ENCODE measurements at places on chromosomes 13 and 19.

DNA sequence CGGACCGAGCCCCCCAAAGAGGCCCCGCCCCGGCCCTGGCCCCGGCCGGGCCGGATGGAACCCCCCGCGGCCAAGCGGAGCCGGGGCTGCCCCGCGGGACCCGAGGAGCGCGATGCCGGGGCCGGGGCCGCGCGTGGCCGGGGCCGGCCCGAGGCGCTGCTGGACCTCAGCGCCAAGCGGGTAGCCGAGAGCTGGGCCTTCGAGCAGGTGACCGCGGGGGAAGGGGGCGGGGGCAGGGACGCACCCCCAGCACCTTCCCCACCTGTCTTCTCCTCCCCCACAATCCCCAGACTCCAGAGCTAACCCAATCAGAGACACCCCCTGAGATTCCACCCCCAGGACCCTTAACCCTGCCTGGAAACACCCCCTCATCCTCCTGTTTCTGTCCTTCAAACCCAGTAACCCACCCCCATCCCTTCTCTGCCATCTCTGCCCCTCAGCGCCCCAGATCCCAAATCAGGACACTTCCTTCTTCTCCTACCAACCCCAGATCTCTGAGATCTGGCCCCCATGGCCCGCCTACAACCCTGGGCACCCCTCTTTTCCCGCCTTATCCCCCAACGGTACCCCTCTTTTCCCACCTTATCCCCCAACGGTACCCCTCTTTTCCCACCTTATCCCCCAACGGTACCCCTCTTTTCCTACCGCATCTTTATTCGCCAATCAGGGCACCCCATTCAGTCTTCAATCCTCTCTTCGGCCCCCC is 505 bp downstream of the ZSWIM4 start:
- DNase-seq = no peak

DNA sequence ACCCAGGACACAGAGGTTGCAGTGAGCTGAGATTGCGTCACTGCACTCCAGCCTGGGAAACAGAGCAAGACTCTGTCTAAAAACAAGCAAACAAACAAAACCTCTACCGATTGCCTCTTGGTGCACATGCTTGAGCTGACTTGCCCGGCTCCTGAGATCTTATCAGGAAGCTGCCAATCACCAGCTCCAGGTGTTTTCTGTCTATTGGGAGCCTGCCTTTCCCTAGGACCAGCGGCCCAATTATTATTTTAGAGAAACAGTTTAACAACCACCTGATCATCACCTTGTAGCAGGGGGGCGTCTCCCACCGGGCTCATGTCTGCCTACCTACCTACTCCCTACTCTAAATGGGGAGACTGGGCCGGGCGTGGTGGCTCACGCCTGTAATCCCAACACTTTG is 10.8 kb downstream of the CLEC4M start:
- no peak for DNase-seq

DNA sequence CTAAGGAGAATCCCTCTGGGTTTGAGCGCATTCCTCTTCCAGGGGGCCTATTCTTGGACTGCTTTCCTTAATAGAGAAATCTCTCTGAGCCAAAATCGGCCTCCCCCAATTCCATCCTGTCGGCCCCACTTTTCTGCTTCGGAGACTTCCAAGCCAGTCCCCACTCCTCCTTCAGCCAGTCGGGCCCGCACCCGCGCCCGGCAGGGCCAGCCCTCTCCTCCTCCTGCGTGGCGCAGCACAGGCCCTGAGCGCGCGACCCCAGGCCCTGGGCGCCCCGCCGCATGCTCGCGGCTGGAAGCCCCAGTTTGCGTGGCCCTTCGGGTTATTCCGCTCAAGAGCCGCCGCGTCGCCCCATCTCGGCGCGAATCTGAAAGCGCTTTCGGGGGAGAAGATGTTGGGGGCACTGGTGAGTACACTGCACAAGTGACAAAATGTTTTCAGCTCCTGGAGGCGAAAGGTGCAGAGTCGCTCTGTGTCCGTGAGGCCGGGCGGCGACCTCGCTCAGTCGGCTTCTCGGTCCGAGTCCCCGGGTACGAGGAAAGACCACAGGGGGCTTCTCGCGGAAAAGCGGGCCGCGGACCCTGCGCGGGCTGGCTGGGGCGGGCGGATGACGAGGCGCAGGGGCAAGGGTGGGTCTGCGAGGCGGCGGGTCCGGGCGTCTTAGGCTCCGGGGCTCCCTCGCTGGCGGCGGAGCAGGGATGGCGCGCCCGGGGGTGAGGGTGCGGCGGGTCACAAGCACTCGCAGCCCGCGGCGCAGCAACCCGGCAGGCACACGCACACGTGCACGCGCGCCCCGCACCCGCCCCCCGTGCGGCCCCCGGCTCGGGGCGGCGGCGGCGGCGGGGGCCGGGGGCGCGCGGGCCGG is at the start of gene IL17D:
IL17D (plus strand) TSS at position 785 of the 865 bp plus-strand sequence. CDS start 303 bp downstream, outside the sequence.
- DNase-seq = no peak

DNA sequence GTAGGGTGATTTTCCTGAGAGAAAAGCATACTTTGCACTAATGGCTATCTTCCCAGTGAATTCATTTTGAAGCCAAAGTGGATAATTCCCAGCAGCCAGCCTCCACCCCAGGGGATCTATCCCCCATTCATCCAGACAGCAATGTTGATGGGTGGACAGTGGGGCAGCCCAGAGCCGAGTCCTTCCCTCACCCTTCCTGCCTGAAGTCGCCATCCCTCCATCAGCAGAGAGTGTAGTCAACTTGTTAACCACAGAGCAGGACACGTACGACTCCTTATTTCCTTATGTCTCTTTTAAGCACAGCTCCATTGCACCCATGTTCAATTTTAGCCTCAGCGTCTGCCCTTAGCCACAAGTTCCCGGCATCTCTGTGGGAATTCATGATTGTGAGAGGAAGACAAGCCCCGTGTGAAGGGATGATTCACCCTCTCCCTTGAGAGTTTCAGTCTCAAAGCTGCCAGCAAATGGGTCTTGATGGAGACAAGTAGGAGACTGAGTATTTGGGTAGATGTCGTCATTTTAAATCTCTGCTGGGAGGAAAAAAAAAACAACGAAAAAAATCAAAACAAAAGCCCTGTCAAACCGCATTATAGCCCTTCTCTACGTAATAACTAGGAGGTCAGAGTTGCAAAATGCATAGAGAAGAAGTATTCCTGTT is 58.3 kb upstream of the MEDAG start:
- no peak for DNase-seq

- no peak for DNase-seq
These were observed 1.7 kb downstream of the PDE4A start for GRCh38 chr19:10422046-10422461.

DNA sequence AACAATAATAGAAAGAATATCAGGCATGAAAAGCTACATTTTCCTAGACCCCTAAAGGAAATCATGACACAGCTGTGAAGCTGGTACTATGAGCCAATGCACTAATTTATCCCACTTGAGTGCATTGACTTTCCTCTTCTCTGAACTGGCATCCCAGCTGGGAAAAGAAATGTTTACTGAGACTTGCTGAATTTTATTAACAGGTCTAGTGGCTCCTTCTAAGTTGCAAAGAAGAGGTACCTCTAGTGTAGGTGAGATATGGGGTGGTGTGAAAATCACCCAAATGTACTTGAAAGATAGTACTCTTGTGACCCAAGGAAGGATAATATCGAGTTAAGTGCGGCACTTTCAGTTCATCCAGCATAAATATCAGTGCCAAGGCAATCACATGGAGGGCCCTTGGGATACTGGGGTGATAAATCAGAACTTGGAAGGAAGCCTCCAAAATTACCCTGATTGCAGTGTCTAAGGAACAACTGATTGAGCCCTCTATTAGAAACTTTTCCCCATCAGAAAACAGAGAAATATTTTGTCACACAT is 369.2 kb downstream of the PCDH9 start:
- DNase-seq = no peak

DNA sequence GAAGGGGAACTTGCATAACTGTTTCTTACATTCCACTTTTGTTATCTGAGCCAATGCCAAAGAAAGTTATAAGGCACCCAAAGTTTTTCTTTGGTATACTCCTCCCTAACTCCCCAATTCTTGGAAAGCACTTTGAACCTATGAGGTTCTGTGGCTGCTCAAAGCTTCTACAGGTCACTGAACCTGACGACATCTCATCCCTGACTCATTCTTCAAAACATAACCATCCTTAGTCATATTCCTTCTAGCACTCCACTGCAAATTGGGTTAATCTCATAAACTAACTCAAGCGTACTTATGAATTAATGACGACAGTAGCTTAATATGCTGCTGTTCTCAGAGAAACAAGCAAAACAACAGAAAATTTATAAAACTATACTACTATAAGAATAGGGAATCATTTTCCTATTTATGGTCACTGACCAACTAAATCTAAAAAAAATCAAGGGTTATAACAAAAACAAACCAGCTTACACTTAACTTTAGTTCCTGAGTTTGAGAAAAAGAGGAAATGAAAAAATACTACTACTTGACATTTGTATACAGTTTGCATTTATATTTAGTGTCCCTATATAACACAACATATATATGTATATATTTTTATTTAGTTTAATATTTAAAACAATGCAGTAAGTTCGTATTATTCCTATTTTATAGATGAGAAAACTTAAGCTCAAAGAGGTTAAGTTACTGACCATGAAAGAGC is 69.1 kb downstream of the CAB39L start:
- no peak for DNase-seq

- no peak for DNase-seq
These were observed 4.5 kb upstream of the DUS3L start for GRCh38 chr19:5795382-5795919.

DNA sequence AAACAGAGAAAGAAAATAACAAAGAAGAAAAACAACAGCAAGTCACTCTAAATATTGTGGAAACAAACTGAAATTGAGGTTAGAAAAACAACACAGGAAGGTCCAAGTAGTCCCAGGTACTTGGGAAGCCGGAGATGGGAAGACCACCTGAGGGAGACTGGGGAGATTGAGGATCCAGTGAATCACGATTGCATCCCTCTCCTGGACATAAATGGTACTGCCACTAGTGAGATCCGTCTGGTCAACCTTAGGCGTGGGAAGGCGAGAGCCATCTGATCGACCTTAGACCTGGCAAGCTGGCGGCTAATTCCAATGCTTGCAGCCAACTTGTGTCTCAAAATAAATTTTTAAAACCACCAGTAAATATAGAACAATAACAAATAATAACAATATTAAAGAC is 81.9 kb downstream of the ZNF726 start:
- DNase-seq = no peak

- DNase-seq = no peak
These were observed 1312.4 kb downstream of the PCDH9 start for GRCh38 chr13:65917731-65918130.

DNA sequence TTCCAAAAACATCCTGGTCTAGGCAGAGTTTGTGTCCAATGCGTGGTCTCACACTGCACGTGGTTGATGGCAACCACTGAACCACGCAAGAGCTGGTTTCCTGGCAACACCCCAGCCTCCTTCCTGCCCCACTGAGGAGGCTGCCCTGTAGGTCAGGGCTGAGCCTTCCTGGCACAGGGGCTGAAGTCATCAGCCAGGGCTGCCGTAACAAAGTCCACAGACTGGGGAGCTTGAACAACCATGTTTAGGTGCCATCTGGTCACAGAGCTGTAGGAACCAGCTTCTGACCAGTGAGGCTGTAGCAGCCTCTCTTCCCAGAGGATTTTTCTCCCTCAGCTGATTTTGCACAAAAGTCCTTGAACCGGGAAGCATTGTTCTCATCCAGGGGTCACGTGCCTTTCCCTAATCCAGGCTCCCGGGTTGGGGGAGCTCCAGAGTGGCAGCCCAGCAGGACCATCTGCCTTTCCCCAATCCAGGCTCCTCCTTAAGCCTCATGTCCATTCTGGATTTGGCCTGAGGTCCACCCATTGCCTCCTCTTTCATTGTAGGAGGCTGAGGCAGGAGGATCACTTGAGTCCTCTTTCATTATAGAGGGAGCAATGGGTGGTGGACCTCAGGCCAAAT is 53.9 kb downstream of the CHST8 start:
- no peak for DNase-seq

GRCh38 chr19:17235971-17236777 is 9.5 kb downstream of the NR2F6 start:
- no peak for DNase-seq

GRCh38 chr19:4175669-4175931 is 6.8 kb downstream of the SIRT6 start:
- DNase-seq = no peak

DNA sequence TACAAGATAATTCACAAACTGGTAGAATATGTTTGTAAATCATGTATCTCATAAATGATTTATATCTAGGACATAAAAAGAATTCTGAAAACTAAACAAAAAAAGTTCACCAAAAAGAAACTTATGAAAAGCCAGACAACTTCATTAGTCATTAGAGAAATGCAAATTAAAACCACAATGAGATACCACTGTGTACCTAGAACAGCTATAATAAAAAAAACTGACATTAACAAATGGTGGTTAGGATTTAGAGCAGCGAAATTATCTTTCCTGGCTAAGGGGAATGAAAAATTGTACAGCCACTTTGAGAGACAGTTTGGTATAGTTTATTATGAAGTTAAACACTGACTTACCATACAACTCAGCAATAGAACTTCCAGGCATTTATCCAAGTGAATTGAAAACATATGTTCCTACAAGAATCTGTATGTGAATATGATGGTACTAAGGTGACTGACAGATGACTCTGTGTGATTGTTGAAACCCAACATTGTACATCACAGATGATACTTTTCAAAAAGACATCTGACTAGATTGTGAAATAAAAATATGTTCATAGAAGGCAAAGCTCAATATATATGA is 41.8 kb downstream of the UGGT2 start:
- no peak for DNase-seq

GRCh38 chr13:26867451-26868091 is 107.0 kb upstream of the GPR12 start:
- DNase-seq = no peak

GRCh38 chr19:57465680-57466381 is 8.9 kb upstream of the VN1R1 start:
- DNase-seq = no peak

DNA sequence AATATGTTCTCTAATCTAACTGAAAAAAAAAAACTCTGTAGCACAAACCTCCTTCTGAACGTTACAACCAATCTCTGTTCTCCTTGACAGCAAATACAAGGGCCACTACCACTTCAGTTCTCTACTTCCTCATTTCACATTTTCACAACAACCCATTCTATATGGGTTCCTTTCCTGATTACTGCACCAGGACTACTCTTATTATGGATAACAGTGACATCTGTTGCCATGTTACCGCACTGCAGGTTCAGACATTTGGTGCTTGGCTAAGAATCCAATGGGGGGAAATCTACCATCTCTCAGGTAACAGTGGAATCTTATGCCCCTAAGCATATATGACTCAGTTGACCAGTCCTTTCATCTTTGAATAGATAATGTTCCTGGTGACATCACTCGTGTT is 11.6 kb upstream of the FPR3 start:
- no peak for DNase-seq

- DNase-seq = no peak
These were observed 50.7 kb downstream of the B3GLCT start for GRCh38 chr13:31250435-31250834.

- DNase-seq = no peak
These were observed 1351.5 kb downstream of the UQCRFS1 start for GRCh38 chr19:27861411-27861975.

DNA sequence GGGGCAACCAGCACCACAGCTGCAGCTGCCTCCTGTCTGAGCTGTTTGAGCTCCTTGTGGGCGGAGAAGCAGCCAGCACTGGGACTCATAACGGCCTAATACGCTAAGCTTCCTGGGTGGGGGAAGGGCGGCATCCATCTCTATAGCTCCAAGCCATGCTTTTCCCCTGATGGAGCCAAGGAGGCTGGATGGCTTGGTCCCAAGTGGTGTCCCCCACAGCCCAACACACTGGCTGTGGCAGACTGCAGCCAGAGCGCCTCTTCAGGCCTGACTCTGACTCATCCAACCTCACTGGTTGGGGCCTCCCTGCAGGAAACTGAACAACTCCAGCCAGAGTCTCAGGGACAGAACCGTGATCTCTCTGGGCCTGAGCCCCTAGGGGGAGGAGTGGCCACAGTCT is 537.3 kb downstream of the SUCLA2 start:
- no peak for DNase-seq

All from esophagus squamous epithelium (tissue), 5 donors.